ENCODE measurements at places on chromosomes 2 and 18. TPM values are rescaled to one million over a fixed set of nuclear protein-coding genes. Genes with fewer than 3 reads are reported as not detected.

- no peak for DNase-seq
These were observed 111.6 kb upstream of the PIEZO2 start for GRCh38 chr18:11260961-11261461.

- no peak for DNase-seq
These were observed 304.5 kb upstream of the FANCL start for GRCh38 chr2:58545300-58546280.

DNA sequence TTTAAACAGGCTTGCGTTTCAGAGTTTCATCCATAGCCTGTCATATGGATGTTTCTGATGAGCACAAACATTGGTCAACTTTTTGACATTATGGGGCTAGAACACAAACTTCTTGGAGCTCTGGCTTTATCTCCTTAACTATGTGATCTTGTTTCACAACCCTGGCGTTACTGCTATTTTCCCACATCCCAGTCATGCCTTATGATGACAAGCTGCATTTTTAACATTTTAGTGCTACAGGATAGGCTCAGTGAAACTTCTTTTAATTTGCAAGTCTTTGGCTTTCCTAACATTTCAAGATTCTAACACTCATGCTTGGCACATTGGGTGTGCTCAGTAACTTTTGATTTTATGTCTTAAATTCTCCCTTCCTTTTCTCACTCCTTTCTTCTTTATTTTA, 21.0 kb upstream of the PDE1A start:
- DNase-seq, result no peak

GRCh38 chr2:224436634-224437033, 34.7 kb upstream of the FAM124B start:
- DNase-seq, result no peak

GRCh38 chr2:73091164-73091563, 19.7 kb upstream of the SFXN5 start:
- no peak for DNase-seq

DNA sequence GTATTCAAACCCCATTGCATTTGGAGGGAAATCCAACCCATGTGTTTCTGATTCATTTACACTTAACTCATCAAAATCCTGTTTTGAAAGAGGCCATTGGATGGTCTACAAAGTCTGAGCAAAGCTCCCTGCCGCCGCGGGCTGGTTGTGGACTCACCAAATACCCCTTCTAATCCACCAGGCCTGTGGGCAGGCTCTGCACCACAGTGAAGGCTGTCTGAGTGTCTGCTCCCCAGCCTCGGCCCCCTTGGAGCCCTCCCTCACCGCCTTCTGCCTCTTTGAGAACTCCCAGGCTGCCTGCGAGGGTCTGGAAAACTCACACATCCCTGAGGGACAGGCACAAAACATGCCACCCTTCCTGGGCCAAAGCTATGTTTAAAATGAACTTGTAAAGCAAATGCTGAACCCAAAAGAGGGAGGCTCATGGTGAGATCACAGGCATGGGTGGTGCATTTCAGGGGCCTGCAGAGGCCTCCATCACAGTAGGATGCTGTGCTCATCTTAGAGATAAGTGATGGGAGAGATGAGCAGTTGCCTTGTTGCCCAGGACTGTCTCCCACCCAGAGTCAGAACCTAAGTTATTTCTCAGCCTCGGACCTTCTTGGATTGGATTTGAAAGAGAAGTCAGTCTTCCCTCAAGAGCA, 225.0 kb downstream of the CYP26B1 start:
- DNase-seq, result no peak

- DNase-seq, result no peak
These were observed 65.9 kb downstream of the AAK1 start for GRCh38 chr2:69577467-69578197.

SERPINB7 gene
- 0.61 TPM for polyA plus RNA-seq

RFX8 gene
- 0.75 TPM for polyA plus RNA-seq

SCN9A gene
- 1.4 TPM for polyA plus RNA-seq

MFSD2B gene
- 4.5 TPM for polyA plus RNA-seq
